ENCODE measurements at places on chromosomes 5 and 9. TPM values are rescaled to one million over a fixed set of nuclear protein-coding genes. Genes with fewer than 3 reads are reported as not detected.

Gene ECSCR
- total RNA-seq: 4.2 TPM

Gene FOXD4L6
- total RNA-seq: not detected

Gene LCN2
- not detected for total RNA-seq

Gene HSPA5
- total RNA-seq: 169 TPM

Gene FCHSD1
- total RNA-seq: 40.1 TPM

Gene LURAP1L
- total RNA-seq: not detected

DNA sequence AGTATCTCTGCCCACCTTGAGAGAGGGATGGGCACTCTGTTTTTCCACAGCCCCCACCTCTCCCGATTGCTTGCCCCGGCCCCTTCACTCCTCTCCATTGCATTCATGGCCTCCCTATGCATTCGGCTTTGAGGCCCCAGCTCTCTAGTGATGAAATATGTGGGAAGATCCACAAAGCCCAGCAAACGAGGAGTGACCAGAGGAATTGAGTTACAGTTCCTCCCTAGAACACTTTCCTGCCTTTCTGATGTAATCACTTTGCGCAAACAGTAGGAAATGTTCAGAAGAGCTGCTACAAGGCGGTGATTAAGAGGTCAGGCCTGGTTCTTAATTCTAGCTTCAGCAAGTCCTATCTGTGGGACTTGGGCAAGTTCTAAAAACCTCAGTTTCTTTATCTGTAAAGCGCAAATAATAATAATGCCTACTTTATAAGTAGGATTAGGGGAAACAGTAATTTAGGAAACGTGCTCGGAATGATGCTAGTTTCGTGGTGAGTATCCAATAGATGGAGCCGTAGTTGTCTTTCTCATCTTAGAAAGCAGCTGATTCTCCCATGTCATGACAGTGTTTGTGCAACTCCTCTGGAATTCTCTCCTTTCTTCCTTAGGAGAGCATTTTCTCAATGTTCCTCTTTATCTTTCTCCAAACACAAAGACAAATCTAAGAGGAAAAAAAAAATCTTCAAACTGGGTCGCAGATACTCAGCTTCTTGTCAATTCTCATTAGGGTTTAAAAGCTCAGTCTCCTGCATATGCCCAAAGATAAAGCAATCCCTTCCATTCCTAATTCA lies 99.5 kb upstream of the MSX2 start:
- no peak for DNase-seq
- no peak overlapping the region for H3K27ac ChIP-seq
- H3K4me1 ChIP-seq: no peaks in the 10 kb centered on the region
- peaks cover 4% of the 10 kb centered on the region for H3K27me3 ChIP-seq
- no peaks in the 10 kb centered on the region for H3K36me3 ChIP-seq

GRCh38 chr5:91293131-91293530 lies 90.0 kb downstream of the ARRDC3 start:
- peaks cover 8% of the 10 kb centered on the region for H3K4me1 ChIP-seq
- no peak overlapping the region for H3K4me3 ChIP-seq
- no peaks in the 10 kb centered on the region for H3K36me3 ChIP-seq
- H3K27me3 ChIP-seq: no peaks in the 10 kb centered on the region
- DNase-seq: peak; percentile 32

DNA sequence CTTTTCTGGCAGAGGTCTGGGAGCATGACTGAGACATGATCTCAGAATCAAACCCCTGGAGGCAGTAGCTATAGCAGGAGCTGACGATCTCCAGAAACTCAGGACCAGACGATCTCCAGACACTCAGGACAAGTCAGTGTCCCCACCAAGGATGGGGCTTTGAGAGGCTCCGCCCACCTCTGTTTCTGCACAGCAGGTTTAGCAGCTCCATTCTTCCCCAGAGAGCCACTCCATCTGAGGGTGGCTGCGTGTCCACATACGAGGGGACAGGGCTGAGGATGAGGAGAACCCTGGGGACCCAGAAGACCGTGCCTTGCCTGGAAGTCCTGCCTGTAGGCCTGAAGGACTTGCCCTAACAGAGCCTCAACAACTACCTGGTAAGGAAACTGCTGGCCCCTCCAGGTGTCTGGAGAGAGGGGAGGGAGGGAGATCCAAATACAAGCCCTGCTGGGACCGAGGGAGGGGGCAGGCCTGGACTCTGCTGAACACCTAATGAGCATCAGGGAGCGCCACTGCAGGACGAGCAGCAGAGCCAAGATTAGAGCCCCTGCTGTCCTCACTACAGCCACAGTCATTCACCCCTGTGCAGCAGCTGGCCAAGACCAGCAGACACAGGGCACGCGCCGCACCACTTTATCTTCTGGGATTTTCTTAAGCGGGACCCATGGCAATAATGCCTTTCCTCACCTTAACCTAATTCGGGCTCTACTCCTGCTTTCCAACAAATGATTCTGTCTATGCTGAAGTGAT lies at the start of gene GABRP:
TSS of gene GABRP (plus strand) at position 228 of the 750 bp plus-strand sequence. CDS start 4,891 bp downstream, outside the sequence.
- H3K36me3 ChIP-seq: no peaks in the 10 kb centered on the region
- no peaks in the 10 kb centered on the region for H3K27me3 ChIP-seq
- no peak within 1 kb of the TSS for H3K27ac ChIP-seq
- no peak for DNase-seq

- H3K36me3 ChIP-seq: no peaks in the 10 kb centered on the region
- H3K4me1 ChIP-seq: no peaks in the 10 kb centered on the region
- H3K27ac ChIP-seq: no peak overlapping the region
- H3K4me3 ChIP-seq: no peak overlapping the region
- no peaks in the 10 kb centered on the region for H3K27me3 ChIP-seq
Observed at GRCh38 chr9:79131824-79132377, 439.9 kb upstream of the TLE4 start.

DNA sequence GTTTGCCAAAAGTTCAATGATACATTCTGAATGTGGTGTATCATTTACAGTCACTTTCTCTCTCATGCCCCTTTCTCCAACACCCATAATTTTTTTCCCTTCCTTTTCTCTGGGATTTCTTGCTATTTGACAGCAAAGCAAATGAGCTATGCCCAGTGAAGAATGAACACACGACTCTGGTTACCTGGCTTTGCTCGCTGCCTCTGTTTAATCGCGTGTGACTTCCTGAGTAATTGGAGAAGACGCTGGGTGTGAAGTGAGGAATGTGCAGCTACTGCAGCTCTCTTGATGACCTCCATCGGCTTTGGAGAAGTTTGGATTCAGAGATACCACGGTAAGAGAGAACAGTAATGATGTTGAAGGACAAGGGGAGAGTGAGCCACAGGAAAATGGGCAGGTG lies 651.8 kb downstream of the KIF4B start:
- no peaks in the 10 kb centered on the region for H3K36me3 ChIP-seq
- no peaks in the 10 kb centered on the region for H3K27me3 ChIP-seq
- DNase-seq: no peak
- H3K4me1 ChIP-seq: no peaks in the 10 kb centered on the region
- no peak overlapping the region for H3K4me3 ChIP-seq
- no peak overlapping the region for H3K27ac ChIP-seq

GRCh38 chr5:143842920-143843319 lies 31.0 kb downstream of the HMHB1 start:
- peaks cover 4% of the 10 kb centered on the region for H3K27me3 ChIP-seq
- H3K4me3 ChIP-seq: no peak overlapping the region
- H3K27ac ChIP-seq: no peak overlapping the region
- H3K36me3 ChIP-seq: no peaks in the 10 kb centered on the region
- no peaks in the 10 kb centered on the region for H3K4me1 ChIP-seq

- no peaks in the 10 kb centered on the region for H3K36me3 ChIP-seq
- H3K4me3 ChIP-seq: peak within 1 kb of the TSS; percentile 73
- peaks cover 25% of the 10 kb centered on the region for H3K4me1 ChIP-seq
- H3K27ac ChIP-seq: peak within 1 kb of the TSS; percentile 8
- peak; percentile 83 for DNase-seq
- no peaks in the 10 kb centered on the region for H3K27me3 ChIP-seq
Observed at GRCh38 chr9:132877824-132878694, at the start of gene AK8. Gene AK8 (minus strand): TSS chr9:132878284. CDS start chr9:132878255, 29 bp downstream.

GRCh38 chr5:178249191-178249989 lies 16.8 kb upstream of the PHYKPL start:
- DNase-seq: peak; percentile 42
- no peaks in the 10 kb centered on the region for H3K27me3 ChIP-seq
- H3K27ac ChIP-seq: peak overlapping the region; percentile 40
- no peak overlapping the region for H3K4me3 ChIP-seq
- H3K36me3 ChIP-seq: no peaks in the 10 kb centered on the region

- H3K27ac ChIP-seq: no peak overlapping the region
- no peaks in the 10 kb centered on the region for H3K36me3 ChIP-seq
- H3K4me3 ChIP-seq: no peak overlapping the region
- H3K4me1 ChIP-seq: peaks cover 6% of the 10 kb centered on the region
- DNase-seq: no peak
Observed at GRCh38 chr5:87188391-87188790, 79.3 kb upstream of the RASA1 start.

- no peak overlapping the region for H3K4me3 ChIP-seq
- no peak for DNase-seq
- peaks cover 4% of the 10 kb centered on the region for H3K27me3 ChIP-seq
- H3K36me3 ChIP-seq: no peaks in the 10 kb centered on the region
- H3K4me1 ChIP-seq: peaks cover 12% of the 10 kb centered on the region
Observed at GRCh38 chr9:129751841-129752801, 721 bp downstream of the PTGES start.

DNA sequence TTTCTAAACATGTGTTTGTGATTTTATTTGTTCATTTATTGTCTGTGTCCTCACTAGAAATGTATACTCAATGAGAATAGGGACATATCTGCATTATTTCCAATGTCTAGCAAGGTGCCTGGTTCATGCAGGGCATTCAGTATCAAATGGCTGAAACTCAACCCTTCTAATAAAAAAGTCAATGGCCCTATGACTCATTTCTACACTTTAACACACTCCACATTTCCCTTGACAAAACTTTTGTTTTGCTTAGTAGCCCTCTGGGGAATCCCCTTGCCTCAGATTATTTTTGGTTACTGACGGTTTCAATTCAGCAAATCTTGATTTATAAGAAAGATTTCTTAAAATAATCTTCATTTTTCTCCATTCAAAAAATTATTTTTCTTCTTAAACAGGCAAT lies 206.0 kb upstream of the DMRTA1 start:
- H3K27ac ChIP-seq: no peak overlapping the region
- no peak overlapping the region for H3K4me3 ChIP-seq
- peaks cover 9% of the 10 kb centered on the region for H3K27me3 ChIP-seq
- peaks cover 35% of the 10 kb centered on the region for H3K4me1 ChIP-seq
- DNase-seq: no peak

GRCh38 chr5:82405618-82406204 lies 127.6 kb upstream of the RPS23 start:
- H3K4me3 ChIP-seq: no peak overlapping the region
- H3K27me3 ChIP-seq: no peaks in the 10 kb centered on the region
- no peak overlapping the region for H3K27ac ChIP-seq

DNA sequence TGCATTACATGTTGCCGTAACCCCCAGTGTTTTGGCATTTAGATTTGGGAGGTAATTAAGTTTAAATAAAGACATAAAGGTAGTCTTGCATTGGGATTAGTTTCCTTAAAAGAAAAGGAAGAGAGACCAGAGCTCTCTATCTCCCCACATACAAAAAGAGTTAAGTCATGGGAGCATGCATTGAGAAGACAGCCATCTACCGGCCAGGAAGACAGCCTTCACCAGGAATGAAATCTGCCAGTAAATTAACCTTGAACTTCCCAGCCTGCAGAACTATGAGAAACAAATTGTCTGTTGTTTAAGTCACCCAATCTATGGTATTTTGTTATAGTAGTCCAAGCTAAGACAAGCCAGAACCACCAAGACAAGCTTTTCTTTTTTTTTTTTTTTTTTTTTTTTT lies 567.0 kb upstream of the CDH18 start:
- H3K4me1 ChIP-seq: no peaks in the 10 kb centered on the region
- H3K4me3 ChIP-seq: no peak overlapping the region
- no peak for DNase-seq
- H3K36me3 ChIP-seq: no peaks in the 10 kb centered on the region
- no peaks in the 10 kb centered on the region for H3K27me3 ChIP-seq

DNA sequence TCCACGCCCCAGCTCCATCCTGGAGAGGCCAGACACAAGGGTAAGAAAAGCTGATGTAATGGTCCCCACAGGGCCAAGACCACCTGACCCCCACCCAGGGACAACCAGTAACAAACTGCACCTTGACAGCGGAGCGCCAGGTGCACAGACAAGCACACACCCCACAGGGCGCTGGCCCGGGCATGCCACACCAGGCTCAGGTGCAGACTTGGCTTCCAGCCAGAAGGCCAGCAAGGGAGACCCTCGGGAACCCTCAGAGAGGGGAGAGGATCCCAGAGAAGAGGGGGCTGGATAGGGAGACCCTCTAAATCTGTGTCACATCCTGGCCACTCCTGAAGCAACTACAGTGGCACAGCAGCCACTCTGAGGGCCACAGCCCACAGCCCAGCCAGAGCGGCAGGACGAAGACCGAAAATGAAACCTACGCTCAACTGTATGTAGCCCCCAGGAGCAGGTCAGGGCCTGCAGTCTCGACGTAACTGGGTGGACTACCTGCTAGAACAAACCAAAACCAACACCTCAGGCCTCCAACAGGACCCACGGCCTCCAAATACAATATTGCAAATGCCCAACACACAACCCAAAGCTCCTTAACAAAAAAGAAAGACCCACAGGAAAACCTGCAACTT lies 18.5 kb downstream of the CAMSAP1 start:
- H3K27ac ChIP-seq: no peak overlapping the region
- no peak overlapping the region for H3K4me3 ChIP-seq
- DNase-seq: no peak
- no peaks in the 10 kb centered on the region for H3K27me3 ChIP-seq
- H3K4me1 ChIP-seq: peaks cover 87% of the 10 kb centered on the region

DNA sequence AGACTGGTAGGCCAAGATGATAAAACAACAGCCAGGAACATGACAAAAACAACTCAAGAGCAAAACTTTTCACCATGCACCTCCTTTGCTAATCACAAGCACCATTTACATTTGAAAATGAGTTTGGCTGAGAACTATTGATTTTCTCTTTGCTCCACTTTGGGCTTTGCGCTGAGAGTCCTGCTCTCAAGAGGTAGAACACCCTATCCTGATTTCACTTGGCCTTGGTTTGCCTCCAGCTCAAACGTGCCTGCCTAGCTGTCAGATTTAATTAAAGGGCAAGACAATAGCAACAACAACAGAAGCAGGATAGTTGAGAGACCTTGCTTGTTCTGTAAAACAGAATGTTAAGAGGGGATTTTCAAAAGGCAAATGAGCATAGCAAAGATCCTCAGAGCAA lies 128.2 kb upstream of the ASTN2 start:
- no peaks in the 10 kb centered on the region for H3K27me3 ChIP-seq
- DNase-seq: no peak
- no peak overlapping the region for H3K27ac ChIP-seq
- H3K36me3 ChIP-seq: no peaks in the 10 kb centered on the region
- H3K4me1 ChIP-seq: peaks cover 2% of the 10 kb centered on the region

GRCh38 chr5:130571076-130571475 lies 594.0 kb downstream of the HINT1 start:
- DNase-seq: no peak
- no peaks in the 10 kb centered on the region for H3K4me1 ChIP-seq
- no peaks in the 10 kb centered on the region for H3K36me3 ChIP-seq

- no peaks in the 10 kb centered on the region for H3K36me3 ChIP-seq
- no peak for DNase-seq
- H3K27me3 ChIP-seq: no peaks in the 10 kb centered on the region
- no peaks in the 10 kb centered on the region for H3K4me1 ChIP-seq
Observed at GRCh38 chr5:145796318-145796717, 38.8 kb downstream of the PRELID2 start.

DNA sequence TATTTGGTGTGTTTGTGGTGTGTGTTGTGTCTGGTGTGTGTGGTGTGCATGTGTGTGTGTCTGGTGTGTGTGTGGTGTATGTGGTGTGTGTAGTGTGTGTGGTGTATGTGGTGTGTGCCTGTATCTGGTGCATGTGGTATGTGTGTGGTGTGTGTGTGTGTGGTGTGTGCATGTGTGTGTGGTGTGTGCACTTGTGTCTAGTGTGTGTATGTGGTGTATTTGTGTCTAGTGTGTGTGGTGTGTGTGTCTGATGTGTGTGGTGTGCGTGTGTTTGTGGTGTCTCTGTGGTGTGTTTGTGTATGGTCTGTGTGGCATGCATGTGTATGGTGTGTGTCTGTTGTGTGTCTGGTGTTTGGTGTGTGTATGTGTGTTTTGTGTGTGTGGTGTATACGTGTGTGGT lies 71.1 kb downstream of the CACNA1B start:
- no peak overlapping the region for H3K27ac ChIP-seq
- H3K4me1 ChIP-seq: no peaks in the 10 kb centered on the region
- H3K36me3 ChIP-seq: peaks cover 6% of the 10 kb centered on the region
